Germinal center (tissue), 1 donor: ENCODE measurements at places on chromosomes 1 and 21.
A peak's percentile ranks its signal among the peaks of the same experiment; 100 is the strongest.

DNA sequence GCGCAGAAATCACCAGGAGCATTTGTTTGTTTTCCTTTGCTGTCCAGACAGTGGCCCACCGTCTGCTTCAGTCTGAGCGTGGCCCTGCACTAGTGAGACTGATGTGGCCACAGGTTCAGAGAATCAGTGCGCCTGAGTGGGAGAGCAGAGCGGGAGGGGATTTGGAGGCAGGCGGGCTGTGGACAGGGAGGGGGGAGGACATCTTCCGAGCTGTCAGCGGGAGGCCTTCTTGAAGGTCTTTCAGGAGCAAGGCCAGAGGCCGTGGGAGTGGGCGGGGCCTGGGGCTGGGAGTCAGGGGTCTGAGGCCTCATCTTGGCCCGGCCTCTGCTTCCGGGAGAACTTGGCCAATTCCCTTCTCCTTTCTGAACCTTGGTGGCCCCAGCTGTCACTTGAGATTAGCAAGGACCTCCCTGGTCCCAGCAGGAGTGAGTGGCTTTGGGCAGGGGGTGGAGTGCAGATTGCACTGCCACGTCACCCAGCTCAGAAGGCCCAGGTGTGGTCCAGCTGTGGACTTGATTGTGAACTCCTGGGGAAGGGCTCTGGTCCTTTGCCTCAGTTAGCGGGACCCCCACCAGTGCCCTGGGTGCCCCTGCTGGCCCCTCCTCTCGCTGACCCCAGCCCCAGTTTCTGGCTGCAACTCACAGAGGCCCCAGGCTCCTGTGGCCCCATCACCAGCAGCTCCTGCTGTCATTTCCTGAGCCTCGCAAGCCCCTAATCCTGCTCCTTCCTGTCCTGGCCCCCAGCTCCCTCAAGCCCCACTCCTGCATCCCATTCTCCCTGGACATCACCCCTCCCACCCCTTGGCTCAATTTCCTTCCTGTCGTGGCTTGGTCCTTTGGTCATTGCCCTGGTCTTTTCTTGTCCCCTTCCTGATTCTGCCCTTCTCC, 8.4 kb downstream of the TNFRSF1B start:
- DNase-seq, result no peak

DNA sequence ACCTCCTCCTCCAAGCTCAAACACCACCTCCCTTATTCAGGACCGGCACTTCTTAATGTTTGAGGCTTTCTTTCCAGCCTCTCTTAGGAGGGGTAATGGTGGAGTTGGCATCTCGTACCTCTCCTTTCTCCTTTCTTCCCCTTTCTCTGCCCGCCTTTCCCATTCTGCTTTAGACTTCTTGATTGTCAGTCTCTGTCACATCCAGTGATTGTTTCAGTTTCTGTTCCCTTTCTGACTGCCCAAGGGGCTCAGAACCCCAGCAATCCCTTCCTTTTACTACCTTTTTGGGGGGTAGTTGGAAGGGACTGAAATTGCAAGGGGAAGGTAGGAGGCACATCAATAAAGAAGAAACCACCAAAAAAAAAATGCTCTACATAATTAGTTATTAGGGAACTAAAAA, 5.6 kb downstream of the ELK4 start:
- peak; percentile 8 for DNase-seq

DNA sequence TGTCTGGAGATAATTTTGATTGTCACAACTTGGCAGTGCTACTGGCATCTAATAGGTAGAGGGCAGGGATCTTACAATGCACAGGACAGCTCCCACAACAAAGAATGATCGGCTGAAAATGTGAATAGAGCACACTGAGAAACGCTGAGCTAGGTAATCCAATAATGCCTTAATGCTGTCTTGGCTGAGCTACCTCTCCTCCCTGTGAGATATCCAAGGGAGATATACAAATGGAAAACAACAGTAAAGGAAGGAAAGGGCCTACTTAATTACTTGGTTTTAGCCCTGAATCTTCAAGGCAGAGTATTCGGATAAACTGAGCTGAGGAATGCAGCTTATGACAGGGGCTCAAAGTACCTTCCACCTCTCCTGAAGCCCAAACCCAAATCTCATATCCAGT, 2.9 kb downstream of the DNASE2B start:
- no peak for DNase-seq

DNA sequence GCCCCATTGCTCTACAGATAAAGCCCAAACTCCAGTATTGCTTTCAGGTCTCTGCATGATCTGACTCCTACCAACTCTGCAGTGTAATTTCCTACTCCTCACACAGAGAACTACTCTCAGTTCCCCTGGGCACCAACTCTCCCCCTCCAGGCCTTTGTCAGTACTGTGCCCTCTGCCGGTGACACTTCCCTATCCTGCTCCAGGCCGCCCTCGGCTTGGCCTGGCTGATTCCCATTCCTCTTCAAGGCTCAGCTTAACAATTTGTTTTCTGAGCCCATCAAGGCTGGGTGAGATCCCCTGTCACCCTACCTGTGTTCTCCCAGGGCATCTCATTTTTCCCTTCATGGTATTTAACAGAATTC, 2.6 kb downstream of the SLAMF8 start:
- DNase-seq, result peak; percentile 72

DNA sequence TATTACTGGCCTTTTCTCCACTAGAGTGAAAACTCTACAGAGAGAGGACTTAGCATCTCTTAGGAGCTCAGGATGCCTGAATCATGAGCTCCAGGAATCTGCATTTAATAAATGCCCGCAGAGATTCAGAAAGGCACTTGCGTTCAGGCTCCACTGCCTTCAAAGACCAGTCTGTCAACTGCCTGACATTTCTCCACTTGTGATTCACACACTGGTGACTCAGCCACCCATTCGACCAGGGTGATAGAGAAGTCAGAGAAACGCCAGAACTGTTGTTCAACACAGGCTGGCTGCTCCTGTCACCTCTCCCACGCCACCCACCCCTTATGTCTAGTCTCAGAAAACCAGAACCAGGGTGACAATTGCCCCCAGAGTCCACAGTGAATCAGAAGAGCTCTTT, 26.9 kb upstream of the LBR start:
- no peak for DNase-seq

- DNase-seq, result no peak
Observed at GRCh38 chr1:239322369-239322768, 64.0 kb upstream of the CHRM3 start.

GRCh38 chr21:41141031-41141457, 26.9 kb upstream of the BACE2 start:
- no peak for DNase-seq

GRCh38 chr1:94104127-94104684, 16.7 kb downstream of the ABCA4 start:
- DNase-seq, result no peak

DNA sequence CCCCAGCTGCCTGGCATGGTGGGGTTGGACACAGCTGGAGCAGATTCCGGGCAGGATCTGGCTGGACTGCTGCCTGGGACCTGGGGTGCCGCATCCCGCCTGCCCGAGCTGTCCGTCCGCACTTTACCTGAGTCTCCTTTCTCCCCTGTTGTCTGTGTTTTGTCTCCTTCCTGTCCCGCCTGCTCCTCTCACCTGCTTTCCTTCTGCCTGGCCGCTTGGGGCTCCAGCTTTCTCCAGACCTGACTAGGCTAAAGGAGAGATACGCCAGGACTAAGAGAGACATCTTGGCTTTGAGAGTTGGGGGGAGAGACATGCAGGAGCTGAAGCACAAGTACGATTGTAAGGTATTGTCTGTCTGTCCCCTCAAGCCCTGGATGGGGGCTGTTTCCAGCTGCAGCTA, 73.3 kb downstream of the ARHGEF10L start:
- no peak for DNase-seq

DNA sequence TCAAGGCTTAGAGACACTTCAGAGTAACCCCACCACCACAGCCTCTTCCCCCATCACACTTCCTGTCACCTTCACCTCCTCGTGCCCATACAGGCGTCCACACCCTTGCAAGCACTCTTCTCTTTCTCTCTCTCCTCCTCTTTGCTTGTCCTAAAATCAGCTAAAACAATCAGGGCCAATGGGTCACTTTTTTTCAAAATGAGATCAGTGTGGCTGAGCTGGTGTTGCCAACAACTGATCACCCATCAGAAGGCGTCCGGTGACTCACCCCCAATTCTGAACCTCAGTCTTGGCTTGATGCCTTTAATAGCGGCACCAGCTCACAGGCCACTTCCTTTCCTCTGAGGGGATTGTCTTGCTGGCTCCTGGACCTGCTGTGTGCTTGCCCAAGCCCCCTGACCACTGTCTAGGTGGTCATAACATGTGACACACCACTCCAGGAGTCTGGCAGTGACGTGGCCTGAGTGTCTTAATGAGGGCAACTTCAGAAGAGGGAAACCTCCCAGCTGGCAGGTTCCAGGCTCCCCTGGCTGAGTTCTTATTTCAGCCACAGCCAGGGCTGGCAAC, 1.6 kb downstream of the DRAXIN start:
- DNase-seq, result no peak

- DNase-seq, result no peak
Observed at GRCh38 chr1:41683681-41684500, 199.4 kb upstream of the EDN2 start.

- no peak for DNase-seq
Observed at GRCh38 chr21:23694390-23694789, 1912.9 kb downstream of the MRPL39 start.

- no peak for DNase-seq
Observed at GRCh38 chr1:29912425-29912824, 676.1 kb downstream of the PTPRU start.

GRCh38 chr1:41662061-41662764, 177.7 kb upstream of the EDN2 start:
- peak; percentile 89 for DNase-seq

- no peak for DNase-seq
Observed at GRCh38 chr1:63731117-63732043, 42.4 kb upstream of the ROR1 start.

DNA sequence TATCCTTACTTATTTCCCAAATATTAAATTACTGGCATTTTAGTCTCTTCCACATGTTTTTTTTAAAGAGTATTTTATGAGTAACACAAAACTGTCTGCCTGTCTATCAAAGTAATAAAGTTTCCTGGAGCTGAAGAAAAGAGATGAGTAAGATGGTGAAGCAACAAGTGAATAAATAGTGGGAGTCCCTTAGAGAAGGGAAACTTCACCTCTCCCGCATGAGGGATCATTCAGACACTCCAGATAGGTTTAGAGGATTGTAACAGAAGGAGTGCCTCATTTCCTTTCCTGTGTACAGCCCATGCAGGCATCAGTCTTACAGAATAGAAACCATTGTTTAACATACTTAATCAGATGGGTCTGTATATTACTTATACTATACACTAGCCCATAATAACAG, 205.7 kb downstream of the USP25 start:
- no peak for DNase-seq

DNA sequence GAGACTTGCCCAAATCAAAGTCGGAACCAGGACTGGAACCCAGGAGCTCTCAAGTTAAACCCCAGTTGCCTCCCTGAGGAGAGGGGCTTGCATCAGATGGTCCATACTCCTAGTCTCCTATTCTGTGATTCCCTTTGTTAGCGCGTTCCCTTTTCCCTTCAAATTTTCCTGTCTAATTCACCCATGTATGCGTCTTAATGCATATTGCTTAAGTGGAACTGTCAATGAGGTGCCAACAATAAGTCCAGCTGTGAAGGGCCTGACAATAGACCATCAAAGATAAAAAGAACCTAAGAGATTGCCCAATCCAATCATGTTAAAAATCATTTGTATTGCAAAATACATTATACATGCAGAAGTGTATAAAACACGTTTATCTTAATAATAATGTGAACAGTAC, 634 bp upstream of the SPATA6 start:
- no peak for DNase-seq

GRCh38 chr1:226882631-226883409, 12.4 kb downstream of the PSEN2 start:
- DNase-seq, result peak; percentile 70
